ENCODE measurements at places on chromosomes 5 and 9.

DNA sequence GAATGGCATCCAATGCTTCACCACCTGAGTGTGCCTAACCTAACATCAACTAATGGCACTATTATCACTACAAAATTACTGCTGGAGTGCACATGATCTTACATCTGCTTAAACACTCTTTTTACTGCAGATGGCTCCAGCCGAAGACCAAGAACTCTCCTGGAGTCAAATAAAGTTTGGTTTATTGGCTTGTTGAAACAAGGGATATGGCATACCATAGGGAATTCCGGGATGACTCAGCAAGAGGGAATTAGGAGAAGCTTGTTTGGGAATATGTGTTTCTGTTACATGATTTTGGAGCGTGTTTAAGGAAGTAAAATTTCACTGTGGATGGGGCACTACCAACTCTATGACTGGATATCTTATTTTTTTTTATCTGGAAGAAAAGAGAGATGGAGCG, 872.6 kb downstream of the DTWD2 start:
- DNase-seq, result no peak

DNA sequence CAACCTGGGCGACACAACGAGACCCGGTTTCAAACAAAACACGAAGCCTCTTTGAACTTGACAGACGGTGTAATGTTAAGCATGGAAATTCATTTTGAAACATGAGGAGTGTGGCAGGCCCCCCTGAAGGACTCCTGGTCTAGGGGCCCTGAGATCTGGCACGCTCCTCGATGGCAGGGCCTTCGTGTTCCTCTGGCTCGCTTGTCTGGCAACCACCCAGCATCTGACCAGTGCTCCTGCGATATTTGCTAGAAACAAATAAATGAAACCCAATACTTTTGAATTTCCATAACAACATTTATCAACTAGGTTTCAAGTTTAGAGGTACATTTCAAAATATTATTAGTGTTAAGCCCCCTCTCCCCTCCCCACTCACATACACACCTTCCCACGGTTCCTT, 193.0 kb downstream of the ERCC6L2 start:
- no peak for DNase-seq

GRCh38 chr9:136225366-136225747, 20.3 kb downstream of the QSOX2 start:
- no peak for DNase-seq

DNA sequence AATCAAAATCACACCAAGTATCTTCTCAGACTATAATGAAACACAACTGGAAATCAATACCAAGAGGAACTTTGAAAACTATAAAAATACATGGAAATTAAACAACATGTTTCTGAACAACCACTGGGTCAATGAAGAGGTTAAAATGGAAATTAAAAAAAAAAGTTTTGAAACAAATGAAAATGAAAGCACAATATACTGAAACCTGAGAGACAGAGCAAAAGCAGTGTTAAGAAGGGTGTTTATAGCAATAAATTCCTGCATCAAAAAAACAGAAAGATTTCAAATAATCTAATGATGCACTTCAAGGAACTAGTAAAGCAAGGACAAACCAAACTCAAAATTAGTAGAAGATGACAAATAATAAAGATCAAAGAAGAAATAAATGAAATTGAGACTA, 92.0 kb downstream of the TMEM232 start:
- DNase-seq, result no peak

DNA sequence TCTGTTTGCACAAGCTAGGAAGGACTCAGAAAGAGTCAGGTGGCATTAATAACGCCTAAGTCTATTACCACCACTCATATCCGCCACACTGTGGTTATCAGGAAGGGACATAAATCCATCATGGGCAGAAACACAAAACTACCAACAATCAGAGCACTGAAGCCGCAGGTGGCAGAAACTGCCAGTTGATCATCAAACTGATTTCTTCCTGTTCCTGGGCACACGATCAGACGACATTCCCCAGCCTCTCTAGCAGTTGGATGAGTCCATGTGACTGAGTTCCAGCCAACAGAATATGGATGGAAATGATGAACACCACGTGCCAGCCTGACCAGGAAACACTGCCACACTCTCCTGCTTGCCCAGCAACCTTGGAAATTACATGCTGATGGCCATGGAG, 181.7 kb downstream of the ELAVL2 start:
- DNase-seq, result no peak

- DNase-seq, result no peak
These were observed 48.6 kb downstream of the CYSTM1 start for GRCh38 chr5:140223567-140223966.

GRCh38 chr9:71446106-71446472, 322.2 kb downstream of the CEMIP2 start:
- DNase-seq, result no peak

DNA sequence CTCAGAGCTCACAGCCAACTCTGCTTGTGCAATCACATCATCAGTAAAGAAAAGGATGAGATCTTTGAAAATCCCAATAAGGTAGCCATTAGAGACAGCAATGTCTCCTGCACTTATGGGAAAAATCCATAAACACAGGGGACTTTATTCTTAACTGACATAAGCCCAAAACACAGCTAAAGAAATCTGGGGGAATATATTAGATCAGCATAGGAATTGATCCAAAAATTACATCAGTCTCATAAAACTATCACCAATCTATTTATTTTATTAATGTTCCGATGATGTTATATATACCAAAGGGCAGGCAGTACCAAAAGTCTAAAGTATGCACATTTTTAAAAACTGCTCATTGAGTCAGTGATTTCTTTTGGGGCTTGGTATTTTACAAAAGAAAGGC, 6.9 kb downstream of the MRPS27 start:
- no peak for DNase-seq

DNA sequence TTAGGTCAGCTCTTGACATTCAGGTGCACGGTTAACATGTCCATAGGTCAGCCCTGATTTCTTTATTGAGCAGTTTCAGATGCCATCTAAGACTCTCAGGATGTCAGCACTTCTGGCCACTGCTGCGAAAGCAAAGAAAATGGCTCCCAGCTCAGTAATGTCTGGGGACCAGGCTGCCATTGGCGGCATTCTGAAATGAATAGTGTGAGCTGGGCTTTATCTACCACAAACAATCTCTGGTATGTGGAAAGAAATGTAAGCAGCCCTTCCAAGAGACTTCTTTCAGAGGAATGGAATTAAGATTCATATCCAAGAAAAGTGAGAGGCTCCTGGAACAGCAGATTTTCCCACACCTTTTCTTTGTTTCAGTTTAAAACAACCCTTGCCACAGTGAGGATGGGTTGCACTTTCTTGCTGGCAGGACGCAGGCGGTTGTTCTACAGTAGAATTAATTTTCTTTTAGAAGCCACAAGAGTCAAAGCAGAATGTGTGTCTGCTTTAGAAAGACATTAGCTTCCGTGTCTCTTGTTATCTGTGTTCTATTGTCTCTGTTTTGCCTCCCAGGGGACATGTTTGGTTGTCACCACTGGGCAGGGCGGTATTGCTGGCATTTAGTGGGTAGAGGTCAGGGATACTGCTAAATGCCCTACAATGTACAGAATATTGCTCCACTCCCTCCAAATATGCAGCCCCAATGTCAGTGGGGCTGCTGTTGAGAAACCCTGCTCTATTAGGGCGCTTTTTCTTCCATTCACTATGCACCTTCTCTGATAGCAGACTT, 149.9 kb upstream of the ANKH start:
- no peak for DNase-seq

DNA sequence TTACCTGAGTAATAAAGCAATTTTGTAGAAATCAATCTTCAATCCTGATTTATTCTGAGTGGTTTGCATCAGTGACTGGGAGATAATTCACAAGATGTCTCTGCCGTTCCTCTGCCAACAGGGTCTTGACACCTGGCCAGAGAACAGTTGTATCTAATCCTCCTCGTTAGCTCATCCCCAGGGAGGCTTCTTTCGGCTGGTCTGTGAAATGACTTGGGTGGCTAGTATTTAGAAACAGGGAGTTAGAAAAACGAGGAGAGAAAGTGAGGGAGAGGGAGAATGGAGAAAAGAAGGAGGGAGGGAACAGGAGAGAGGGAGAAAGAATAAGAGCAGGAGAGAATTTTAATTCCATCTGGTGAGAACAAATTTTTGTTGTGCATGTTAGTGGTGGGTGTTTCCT, 600.2 kb upstream of the TLE4 start:
- DNase-seq, result peak; percentile 77

DNA sequence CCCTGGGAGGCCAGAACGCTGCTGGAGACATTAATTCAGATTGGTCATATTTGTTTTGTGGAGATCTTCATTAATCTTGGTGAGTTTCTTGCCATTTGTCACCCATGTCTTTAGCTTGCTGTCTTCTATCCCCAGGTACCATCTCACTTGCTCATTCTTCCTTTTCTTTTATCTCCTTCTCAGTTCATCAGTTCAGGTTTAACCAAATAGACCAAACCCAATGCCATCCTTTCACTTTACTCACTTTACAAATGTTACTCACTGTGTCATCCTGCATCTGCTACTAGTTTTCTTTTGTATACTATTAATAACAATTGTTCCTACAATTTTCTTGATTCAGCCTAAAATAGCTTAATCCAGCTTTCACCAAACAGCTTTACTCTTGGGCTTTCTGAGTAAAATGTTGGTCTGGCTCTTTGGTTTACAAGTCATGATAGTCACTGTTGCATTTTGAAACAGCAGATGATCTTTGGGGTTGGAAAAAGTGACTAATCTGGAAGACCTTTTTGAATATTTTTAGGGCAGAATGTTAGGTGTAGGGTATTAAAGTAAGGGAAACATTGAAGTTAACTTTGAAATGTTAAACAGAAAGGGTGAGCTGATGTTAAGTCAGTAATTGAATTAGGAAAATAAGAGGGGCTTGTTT, 246.9 kb downstream of the ZSWIM6 start:
- no peak for DNase-seq

GRCh38 chr9:14780693-14781092, 58.2 kb upstream of the CER1 start:
- no peak for DNase-seq

DNA sequence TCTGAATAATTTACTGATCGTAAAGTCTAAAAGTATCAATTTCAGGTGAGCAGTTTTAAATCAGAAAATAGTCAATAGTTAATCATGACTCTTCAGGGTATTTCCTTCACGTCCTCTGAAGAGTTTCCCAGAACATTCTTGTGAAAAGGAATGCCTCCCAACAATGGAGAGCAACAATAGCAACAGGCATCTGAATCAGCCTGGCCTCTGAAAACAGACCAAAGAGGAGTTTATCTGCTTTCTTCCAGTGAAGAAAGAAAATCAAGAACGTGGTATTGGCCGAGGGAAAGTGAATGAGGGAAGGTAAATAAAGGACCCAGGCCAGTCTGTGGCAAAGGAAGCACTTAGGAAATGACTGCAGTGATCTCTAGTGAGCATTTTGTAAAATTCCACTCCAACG, 26.1 kb upstream of the RASGEF1C start:
- no peak for DNase-seq

- no peak for DNase-seq
These were observed 29.7 kb downstream of the SMIM15 start for GRCh38 chr5:61132559-61132958.

GRCh38 chr5:115170134-115170928, 623 bp upstream of the TRIM36 start:
- peak; percentile 58 for DNase-seq

GRCh38 chr5:175873088-175873454, 1.7 kb downstream of the CPLX2 start:
- no peak for DNase-seq

GRCh38 chr9:95098391-95098921, 219.1 kb downstream of the FANCC start:
- no peak for DNase-seq

GRCh38 chr9:129567842-129568559, 52.9 kb downstream of the C9orf50 start:
- DNase-seq, result no peak

DNA sequence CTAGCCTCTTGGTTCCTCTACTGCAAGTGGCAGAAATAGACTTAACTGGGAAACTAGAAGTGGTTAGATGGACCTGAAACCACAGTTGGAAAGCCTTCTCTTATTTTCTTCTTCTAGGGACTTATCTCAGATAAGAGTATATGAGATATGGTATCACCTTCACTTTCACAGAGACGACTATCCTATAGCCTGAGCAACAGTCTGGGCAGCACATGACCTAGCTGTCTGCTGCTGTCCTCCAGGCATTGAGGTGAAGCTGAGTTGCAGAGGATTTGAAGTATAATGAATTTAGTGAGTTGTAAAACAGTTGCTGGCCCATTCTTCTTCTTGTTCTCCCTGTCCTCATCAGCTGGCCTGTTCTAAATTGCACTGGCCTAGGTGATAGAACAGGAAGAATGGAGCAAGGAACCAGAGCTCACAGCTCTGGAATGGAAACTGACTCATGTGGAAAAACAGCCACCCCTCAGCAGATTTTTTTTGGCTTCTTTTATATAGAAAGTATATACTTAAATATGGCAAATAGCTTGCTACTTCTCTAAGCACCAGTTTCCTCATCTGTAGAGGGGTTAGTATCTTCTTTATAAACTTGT, 27.8 kb downstream of the RECK start:
- DNase-seq, result no peak

DNA sequence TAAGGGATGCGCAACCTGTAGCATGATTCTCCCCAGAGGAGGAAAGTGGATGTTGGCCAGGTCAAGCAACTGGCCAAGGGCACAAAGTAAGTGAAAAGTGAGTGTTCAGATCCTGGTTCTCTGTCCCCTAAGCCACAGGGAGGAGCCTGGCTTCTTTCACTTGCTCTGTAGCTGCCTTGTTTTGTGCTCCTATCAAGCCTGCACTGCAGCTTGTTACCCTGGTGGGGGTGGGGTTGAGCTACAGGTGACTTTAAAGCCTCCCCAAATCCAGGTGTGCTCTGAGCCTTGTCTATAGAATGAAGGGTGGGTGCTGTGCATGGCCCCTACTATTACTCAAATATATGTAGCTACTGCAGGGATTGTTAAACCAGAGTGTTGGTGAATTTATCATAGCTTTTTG, 32.9 kb downstream of the RALGPS1 start:
- DNase-seq, result no peak

GRCh38 chr5:134524272-134524825, 1.1 kb upstream of the JADE2 start:
- peak; percentile 40 for DNase-seq

- no peak for DNase-seq
These were observed 262.9 kb upstream of the PTPRD start for GRCh38 chr9:10875752-10876151.

- DNase-seq, result no peak
These were observed 1899.5 kb downstream of the MAT2B start for GRCh38 chr5:165404917-165405316.

DNA sequence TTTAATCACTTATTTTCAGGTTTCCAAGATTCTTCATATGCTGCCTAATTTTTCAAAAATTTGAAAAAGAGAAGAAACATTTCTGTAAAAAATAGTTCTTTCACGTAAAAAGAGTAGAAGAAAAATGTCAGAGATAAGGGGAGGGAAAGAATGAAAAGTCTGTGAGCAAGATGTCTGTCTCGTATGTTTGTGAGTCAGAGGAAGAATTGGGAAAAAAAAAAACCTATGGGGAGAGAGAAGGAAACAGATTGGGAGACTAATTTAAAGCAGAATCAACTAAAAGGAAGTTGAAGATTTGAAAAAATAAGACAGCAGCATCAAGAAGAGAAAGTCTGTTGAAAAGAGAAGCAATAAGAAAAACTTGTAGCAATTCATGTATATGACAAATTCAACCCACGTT, 456.3 kb downstream of the HINT1 start:
- no peak for DNase-seq

- peak; percentile 42 for DNase-seq
These were observed 188.8 kb downstream of the MTRR start for GRCh38 chr5:8057769-8058168.

- DNase-seq, result no peak
These were observed 308.3 kb downstream of the SLIT3 start for GRCh38 chr5:168992687-168993086.

- no peak for DNase-seq
These were observed 54.7 kb downstream of the DPYSL3 start for GRCh38 chr5:147454996-147455677.

Data from NCI-H187 (cell line).